ENCODE measurements at places on chromosomes 2 and 18. TPM values are rescaled to one million over a fixed set of nuclear protein-coding genes. Genes with fewer than 3 reads are reported as not detected.

Gene BOLL
- total RNA-seq: not detected

Gene SPC25
- total RNA-seq: 58.3 TPM

Gene AQP4
- total RNA-seq: not detected

Gene PCARE
- total RNA-seq: not detected

Gene C2orf74
- total RNA-seq: 8.8 TPM

Gene ARHGEF33
- total RNA-seq: 0.08 TPM

- DNase-seq: no peak
Observed at GRCh38 chr18:43017622-43018021, 97.9 kb downstream of the RIT2 start.

DNA sequence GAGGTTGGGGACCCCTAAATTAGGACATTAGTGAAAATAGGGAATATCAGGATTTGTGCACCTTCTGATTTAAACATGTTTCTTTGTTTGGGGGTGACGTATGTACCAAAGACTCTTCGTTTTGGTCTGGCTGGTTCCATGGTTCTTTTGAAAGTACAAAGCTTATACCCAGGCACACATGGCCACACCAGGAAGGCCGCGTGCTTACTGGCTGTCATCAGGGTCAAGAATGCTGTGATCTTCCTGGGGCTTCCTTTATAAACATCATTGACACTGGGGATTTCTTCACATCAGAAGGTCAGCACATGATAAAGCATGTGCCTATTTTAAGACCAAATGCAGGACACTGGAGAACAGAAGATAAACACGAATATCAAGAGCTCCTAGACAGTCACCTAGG, 230.6 kb upstream of the ID2 start:
- no peak for DNase-seq

GRCh38 chr18:59123588-59124369, 15.9 kb upstream of the SEC11C start:
- no peak for DNase-seq

GRCh38 chr2:164954954-164955701, at the start of gene SLC38A11:
Gene SLC38A11, minus strand, starts transcription at chr2:164955525. Its CDS starts 278 bp downstream, at chr2:164955247.
- no peak for DNase-seq

DNA sequence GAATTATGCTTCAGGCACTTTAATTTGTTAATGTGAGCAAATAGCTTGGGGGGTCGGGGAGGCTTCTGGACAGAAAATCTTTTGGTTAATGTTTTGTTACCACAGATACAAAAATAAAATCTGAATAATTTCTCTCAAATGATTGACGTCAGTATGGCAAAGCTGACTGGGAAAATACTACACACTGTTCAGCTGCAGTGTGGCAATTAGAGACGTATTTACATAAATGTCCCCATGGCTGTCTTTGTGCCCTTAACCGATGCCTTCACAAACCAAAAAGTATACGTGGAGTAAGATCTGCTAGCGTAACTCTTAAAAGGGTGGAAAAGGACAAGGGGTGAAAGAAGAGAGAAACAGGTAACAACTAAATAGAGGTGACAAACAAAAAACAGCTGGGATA, 83.4 kb downstream of the ACTR2 start:
- DNase-seq: no peak

GRCh38 chr2:150963336-150963735, 298.3 kb downstream of the RBM43 start:
- no peak for DNase-seq

DNA sequence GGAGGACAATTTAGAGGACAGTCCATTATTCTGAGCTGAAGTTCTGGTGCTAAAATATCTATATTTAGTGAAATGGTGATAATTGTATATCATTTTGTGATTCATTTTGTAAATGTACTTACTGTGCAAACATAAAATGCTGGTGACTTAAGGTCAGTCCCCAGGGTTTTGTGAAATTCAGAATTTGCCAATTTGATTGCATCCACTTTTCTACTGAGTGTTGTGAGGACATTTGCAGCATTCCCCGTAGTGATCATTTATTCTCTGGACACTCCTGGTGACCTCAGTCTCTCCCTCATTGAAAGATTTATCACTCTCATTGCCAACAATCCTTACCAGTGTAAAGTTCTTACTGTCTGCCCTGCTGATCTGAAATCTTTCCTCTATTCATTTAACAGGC, 98.2 kb downstream of the SOCS6 start:
- DNase-seq: no peak

DNA sequence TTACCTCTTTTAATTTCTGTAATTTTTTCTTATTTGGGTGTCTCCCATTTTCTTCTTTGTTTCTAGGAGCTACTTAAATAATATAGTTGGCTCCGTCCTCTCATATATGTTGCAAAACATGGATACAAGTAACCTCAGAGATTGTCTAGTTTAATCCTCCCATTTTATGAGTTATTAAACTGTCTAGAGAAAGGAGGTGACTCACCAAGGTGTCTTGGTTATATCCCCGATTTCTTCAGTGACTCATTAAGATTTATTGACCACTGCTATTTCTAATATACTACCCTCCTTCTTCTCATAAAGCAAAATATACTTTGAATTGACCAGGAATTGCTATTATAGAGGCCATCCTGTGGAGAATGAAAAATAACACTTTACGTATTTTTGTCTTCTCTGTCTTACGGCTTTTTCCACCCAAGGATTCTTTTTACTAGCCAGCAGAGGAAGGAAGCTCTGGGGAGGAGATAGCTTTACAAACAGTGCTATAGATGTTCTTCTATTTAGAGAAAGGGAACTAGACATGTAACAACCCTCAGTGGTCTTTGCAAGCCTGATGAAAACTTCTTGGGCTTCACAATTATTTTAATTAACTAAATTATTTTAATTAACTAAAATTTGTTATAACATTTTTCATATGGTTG, 300.4 kb upstream of the TNP1 start:
- DNase-seq: no peak

DNA sequence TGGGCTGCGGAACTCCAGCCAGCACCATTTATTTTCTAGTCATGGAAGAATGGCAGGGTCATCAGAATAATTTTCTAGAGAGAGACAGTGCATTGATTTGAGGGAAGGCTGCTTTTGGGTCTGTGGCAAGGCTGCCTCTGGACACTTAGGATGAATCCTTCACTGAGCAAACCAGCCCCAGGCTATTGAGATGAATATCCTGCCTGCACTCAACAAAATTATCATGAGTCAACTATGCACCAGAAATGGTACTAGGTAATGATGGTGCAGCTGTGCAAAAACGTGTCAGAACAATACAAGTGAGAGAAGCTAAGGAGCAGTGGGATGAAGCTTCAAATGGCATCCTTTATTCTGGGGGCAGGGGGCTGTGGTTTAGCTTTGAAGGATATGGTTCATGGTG, 115.8 kb downstream of the SPHKAP start:
- DNase-seq: no peak

DNA sequence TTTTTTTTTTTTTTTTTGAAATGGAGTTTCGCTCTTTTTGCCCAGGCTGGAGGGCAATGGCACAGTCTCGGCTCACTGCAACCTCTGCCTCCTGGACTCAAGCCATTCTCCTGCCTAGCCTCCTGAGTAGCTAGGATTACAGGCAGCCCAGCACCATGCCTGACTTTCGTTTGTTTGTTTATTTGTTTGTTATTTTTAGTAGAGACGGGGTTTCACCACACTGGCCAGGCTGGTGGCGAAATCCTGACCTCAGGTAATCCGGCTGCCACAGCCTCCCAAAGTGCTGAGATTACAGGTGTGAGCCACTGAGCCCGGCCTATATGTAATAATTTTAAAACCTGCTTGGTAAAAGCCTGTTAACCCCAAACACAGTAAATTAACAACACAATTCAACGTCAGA, 435.7 kb downstream of the LRRTM4 start:
- DNase-seq: no peak

DNA sequence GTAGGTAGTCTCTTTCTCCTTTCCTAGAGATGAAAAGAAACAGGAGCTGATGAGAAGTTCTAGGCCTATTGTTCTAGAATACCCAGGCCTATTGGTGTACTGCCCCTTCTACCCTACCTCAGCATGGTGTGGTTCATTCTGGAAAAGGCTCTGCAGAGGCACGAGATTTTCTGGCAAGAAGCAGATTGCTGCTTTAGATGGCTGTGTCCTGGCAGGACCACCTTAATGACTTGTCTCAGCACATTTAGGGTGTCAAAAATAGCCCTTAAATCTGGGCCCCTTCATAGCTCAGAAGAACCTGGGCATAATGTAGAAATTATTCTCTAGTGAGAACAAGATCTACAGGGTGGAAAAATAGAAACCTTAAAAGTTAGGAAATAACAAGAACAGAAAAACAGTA, 87.9 kb downstream of the BCL2L11 start:
- DNase-seq: no peak

All from activated CD8-positive, alpha-beta T cell treated with anti-CD3 and anti-CD28 coated beads, Interleukin-2, amount 10 ng/mL, durations not matched to agents 7 days and 5 days (primary cell).